ENCODE measurements at places on chromosomes 16 and 17.

DNA sequence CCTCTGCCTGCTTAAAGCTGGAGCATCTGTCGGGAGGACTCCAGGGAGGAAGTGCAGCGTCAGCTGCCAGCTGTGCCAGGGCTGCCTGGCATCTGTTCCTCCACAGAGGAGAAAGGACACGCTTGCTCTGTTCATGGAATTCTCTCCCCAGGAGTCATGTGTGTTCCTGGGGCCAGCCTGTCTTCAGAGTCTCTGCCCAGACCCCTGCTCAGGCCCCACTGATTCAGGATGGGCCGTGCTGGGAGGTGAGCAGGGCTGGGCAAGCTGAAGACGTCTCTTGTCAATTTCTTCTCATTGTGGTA, 24.2 kb downstream of the CRISPLD2 start:
- DNase-seq: no peak
- H3K4me1 ChIP-seq: peaks cover 3% of the 10 kb centered on the region
- H3K36me3 ChIP-seq: no peaks in the 10 kb centered on the region

- peaks cover 5% of the 10 kb centered on the region for H3K4me1 ChIP-seq
- no peaks in the 10 kb centered on the region for H3K27me3 ChIP-seq
- H3K36me3 ChIP-seq: no peaks in the 10 kb centered on the region
- H3K4me3 ChIP-seq: no peak overlapping the region
- no peak overlapping the region for H3K27ac ChIP-seq
- DNase-seq: no peak
Observed at GRCh38 chr17:73060721-73061120, 31.8 kb downstream of the SLC39A11 start.

GRCh38 chr16:57551057-57551456, 8.6 kb downstream of the ADGRG5 start:
- peaks cover 25% of the 10 kb centered on the region for H3K36me3 ChIP-seq
- no peaks in the 10 kb centered on the region for H3K27me3 ChIP-seq
- no peak overlapping the region for H3K4me3 ChIP-seq
- no peak overlapping the region for H3K27ac ChIP-seq
- peaks cover 84% of the 10 kb centered on the region for H3K4me1 ChIP-seq
- DNase-seq: no peak

GRCh38 chr16:77555126-77555525, 120.3 kb upstream of the ADAMTS18 start:
- H3K4me3 ChIP-seq: no peak overlapping the region
- peaks cover 18% of the 10 kb centered on the region for H3K27me3 ChIP-seq
- no peak for DNase-seq
- no peaks in the 10 kb centered on the region for H3K36me3 ChIP-seq

- no peak for DNase-seq
- peaks cover 17% of the 10 kb centered on the region for H3K36me3 ChIP-seq
- no peaks in the 10 kb centered on the region for H3K27me3 ChIP-seq
Observed at GRCh38 chr17:3626831-3627768, 8.9 kb downstream of the SHPK start.

DNA sequence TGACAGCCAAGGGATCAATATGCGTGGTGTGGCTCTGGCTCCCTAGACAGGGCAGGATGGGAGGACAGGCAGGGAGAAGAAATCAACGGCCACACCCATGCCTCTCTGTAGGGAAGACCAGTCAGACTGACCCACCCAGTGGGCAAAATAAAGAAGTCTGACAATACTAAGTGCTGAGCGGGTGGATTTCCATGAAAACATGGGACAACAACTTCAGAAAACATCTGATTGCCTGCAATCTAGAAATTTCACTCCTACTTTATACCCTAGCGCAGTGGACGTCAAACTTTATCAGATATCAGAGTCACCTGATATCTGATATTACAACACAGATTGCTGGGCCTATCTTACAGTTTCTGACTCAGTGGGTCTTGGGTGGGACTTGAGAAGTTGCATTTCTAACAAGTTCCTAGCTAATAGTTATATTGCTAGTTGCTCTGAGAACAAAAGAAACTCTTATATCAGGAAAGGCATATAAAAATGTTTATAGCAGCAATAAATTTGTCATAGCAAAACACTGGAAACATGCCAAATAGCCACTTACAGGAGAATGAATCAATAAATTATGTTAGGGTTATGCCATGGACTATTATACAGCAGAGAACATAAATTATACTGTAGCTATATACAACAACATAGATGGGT, 38.4 kb downstream of the C17orf67 start:
- peaks cover 16% of the 10 kb centered on the region for H3K36me3 ChIP-seq
- no peak for DNase-seq
- H3K27ac ChIP-seq: no peak overlapping the region
- H3K4me3 ChIP-seq: no peak overlapping the region
- no peaks in the 10 kb centered on the region for H3K4me1 ChIP-seq

- H3K4me1 ChIP-seq: no peaks in the 10 kb centered on the region
- H3K27me3 ChIP-seq: peaks cover 16% of the 10 kb centered on the region
- H3K4me3 ChIP-seq: no peak overlapping the region
- H3K27ac ChIP-seq: no peak overlapping the region
- DNase-seq: no peak
- no peaks in the 10 kb centered on the region for H3K36me3 ChIP-seq
Observed at GRCh38 chr16:17499223-17499902, 28.6 kb upstream of the XYLT1 start.
